ENCODE measurements at places on chromosomes 5 and 9.
A peak's percentile ranks its signal among the peaks of the same experiment; 100 is the strongest.

GRCh38 chr5:128825826-128826225, 139.5 kb upstream of the SLC27A6 start:
- DNase-seq: no peak

DNA sequence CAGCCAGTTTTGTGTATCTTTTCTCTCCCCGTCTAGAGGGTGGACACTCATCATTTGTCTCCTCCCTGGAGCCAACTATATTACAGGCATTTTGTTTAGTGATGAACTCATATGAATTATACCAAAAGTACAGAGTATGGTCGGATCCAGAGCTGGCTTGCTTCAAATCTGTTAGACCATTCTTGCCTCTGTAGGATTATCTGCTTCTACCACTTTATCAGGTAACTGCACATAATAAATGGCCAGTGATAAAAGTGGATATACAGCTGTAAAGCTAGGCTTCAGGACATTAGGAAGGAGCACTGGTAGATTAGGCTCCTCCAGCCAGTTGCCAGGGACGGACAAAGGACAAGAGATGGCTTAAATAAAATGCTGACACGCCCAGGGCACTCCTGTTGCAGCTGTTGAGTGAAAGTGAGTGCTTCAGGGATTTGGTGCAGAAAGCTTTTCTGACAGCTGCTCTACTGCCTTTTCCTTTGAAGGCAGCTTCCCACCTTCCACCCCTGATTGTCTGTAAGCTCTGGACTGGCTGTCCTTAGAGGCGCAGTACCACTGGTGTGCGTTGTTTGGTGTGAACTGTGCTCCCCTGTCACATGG, 259.2 kb downstream of the PDZD2 start:
- DNase-seq: no peak

DNA sequence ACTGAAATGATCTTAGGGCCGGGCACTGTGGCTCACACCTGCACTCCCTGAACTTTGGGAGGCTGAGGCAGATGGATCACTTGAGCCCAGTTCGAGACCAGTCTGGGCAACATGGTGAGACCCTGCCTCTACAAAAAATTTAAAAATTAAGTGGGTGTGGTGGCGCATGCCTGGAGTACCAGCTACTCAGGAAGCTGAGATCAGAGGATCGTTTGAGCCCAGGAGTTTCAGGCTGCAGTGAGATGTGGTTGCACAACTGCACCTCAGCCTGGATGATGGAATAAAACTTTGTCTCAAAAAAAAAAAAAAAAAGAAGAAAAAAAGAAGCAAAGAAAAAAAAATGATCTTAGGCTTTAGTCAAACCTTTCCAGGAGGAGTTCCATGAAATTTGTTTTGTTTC, 41.8 kb downstream of the MEF2C start:
- no peak for DNase-seq

DNA sequence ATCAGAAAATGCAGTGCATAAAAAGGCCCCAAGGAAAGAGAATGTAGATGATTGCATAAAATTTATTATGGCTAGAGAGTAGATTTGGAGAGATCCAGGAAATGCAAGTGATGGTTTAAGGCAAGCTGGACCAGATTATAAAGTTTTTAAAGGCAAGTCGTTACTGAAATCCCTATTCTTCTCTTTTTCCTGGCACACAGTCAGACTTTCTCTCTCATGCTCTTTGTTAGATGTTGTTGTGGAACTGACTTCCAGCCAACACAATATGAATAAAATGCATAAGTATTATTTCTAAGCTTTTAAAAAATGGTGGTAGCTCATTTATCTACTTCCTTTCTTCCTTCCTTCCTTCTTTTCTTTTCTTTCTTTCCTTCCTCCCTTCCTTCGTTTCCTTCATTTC, 1085.4 kb upstream of the CDH6 start:
- no peak for DNase-seq

GRCh38 chr9:4581861-4582565, 80.1 kb upstream of the PLPP6 start:
- no peak for DNase-seq

DNA sequence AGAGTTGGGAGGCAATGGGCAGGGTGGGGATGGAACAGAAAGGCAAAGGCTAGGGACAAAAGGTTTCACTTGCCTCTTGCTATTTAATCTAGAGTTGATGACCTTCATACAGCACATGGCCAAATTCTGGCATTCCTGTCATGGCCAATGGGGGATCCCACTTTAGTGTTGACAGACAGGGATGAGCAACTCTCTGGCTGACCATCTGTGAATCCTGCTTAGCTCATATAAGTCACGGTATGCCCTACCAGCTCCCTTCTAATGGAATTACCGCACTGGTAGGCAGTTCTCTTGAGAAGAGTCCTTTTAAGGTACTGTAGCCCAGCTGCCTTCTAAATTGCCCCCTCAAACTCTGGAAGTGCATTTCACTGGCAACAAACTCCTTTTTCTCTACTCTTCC, 76.1 kb downstream of the MAMDC2 start:
- no peak for DNase-seq

DNA sequence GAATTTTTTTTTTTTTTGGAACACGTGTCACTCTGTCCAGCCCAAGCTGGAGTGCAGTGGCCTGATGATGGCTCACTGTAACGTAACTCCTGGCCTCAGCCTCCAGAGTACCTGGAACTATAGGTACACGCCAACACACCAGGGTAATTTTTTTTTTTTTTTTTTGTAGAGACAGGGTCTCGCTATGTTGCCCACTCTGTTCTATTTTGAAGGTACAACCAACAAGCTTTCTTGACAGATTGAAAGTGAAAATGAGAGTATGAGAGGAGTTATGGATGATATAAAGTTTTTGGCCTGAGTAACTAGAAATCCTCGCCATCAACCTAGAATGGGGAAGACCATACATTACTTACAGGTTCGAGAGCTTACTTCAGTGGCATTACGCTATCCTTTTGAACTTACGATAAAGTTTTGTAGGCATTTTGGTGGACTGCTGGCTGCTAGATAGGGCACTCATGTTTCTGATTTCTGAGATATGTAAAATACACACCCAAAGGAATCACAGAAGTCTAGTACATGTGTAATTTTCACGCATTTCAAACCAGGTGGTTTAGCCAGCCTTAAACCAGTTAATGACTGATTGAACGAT, 806 bp upstream of the CDC42SE2 start:
- DNase-seq: no peak

DNA sequence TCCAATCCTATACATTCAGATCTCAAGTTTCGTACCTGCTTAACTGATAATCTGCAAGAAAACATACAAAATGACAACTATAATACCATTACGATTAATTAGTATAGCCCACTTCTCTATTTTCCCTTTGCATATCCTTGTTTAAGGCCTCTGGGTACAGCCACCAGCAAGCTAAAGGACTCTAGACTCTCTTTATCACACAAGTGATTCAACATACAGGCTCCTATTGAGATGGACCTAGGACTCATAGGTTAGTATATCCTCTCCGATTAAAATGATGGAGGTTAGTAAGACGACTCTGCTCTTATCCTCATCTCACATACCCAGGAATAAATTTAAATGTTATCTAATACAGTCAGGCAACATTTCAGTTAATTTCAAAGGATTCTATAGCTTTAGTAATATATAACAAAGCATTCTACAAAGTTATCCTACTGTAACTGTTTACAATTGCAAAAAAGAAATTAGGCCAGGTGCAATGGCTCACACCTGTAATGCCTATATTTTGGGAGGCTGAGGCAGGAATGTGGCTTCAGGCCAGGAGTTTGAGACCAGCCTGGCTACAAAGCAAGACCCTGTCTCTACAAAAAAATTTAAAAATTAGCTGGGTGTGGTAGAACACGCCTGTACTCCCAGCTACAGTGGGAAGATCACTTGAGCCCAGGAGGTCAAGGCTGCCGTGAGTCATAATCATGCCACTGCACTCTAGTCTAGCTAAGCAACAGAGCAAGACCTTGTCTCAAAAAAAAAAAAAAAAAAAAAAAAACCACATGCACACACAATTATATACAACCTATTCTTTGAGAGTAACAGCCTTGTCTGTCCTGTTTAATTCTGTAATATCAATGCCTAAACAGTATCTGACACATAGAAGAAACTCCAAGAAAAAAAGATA, 15.4 kb downstream of the HAUS6 start:
- no peak for DNase-seq

- no peak for DNase-seq
Observed at GRCh38 chr9:1311462-1312042, 261.4 kb downstream of the DMRT2 start.

DNA sequence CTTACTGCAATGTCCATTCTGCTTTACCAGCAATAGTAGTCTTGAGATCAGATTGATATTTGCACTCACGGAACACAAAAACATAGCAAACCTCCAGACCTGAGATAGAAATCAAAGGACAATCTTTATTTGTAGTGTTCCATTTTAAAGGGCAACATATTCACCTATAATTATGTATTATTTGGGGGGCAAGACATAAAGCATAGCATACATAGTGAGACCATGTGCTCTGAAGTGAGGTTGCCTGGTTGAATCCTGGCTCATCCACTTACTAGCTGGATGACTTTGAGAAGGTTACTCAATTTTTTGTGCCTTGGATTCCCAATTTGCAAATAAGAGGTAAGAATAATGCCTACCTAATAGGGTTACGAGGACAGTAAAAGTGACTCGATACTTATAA, at the start of gene OR1B1:
OR1B1 (minus strand) TSS at position 101 of the 400 bp plus-strand sequence.
- DNase-seq: no peak

DNA sequence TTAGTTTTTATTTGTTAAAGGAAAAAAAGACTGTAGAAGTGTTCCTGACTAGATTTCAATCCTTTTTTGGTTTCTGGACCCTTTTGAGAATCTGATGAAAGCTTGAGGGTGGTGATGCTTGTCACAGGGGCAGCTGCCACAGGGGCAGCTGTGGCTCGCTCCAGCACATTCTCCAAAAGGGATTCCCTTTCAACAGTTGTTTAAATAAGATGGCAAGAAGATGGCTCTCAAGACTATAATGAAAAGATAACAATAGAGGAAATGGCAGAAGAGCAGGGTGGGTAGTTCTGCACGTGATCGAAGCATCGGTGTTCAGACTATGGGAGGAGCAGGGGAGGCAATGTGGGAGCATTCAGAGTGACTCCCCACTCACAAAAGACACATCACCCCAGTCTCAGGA, 46.5 kb upstream of the TNFAIP8 start:
- DNase-seq: no peak

DNA sequence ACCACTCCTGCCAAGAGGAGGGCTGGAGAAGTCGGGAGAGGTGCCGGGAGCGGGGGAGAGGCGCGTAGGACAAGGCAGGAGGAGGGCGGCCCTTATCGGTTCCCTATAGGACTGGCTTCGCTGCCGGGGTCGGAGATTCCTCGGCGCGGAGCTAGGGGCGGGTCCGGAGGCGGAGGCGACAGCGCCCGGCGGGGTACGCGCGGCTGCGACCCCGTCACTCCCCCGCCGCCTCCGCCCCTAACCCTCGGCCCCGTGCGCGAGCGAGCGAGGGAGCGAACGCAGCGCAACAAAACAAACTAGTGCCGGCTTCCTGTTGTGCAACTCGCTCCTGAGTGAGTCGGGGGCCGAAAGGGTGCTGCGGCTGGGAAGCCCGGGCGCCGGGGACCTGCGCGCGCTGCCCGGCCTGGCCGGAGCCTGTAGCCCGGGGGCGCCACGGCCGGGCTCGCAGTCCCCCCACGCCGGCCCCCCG, 2.0 kb downstream of the GLIS3 start:
- peak; percentile 50 for DNase-seq

DNA sequence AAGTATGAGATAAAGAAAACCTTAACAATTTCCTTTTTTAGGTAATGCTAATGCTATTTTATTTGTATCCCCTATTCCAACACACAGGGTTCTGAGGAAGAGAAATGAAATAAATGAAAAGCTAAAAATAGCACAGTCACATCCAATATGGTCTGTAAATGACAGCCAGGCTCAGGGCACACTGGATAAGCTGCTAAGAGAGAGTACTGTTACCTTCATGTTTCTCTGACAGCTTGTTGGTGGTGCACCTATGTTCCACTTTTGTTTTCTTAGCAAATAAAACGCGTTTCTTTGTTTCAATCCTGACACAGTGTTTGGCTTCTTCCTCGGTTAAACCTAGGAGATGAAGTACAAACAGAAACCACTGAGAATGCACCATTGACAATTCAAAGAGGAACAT, 41.3 kb downstream of the C6 start:
- no peak for DNase-seq

GRCh38 chr5:127019928-127020327, 10.4 kb downstream of the MARCHF3 start:
- no peak for DNase-seq

- DNase-seq: no peak
Observed at GRCh38 chr5:121988488-121988887, 26.7 kb downstream of the SRFBP1 start.

DNA sequence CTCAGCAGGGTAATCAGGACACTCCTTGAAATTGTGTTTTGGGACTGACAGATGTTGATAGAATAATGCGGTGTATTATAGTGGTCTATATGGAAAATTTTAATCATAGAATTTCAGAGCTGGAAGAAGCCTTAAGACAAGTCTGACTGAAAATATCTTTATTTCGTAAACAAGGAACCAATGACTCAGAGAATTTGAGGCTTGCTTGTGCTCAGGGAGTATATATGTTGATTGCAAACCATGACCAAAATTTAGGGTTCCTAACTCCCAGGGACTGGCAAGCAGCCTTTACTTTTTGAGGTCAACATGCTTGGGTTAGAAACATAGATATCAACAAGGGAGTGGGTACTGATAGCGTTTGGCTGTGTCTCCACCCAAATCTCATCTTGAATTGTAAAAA, 287.2 kb downstream of the CD180 start:
- no peak for DNase-seq

DNA sequence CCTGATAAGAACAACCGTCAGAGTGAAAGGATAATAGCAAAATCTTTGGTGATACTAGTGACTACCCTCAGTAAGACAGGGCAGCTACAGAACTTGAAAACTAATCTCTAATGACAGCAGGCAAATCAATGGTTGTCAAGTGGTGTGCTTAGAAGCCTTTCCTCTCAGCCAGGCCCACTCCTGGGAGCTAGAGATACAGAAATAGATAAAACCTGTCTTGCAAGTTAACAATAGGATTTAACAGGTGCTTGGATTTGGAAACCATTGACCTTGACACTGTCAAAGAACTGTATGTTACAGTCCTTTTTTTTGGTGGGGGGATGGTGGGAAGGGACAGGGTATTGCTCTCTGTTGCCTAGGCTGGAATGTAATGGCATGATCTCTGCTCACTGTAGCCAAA, 118.6 kb downstream of the BASP1 start:
- DNase-seq: no peak

GRCh38 chr5:34611464-34612415, 44.4 kb upstream of the RAI14 start:
- DNase-seq: no peak

Measured in NCI-H1930 (cell line).